ENCODE measurements at places on chromosomes 2 and 18.

DNA sequence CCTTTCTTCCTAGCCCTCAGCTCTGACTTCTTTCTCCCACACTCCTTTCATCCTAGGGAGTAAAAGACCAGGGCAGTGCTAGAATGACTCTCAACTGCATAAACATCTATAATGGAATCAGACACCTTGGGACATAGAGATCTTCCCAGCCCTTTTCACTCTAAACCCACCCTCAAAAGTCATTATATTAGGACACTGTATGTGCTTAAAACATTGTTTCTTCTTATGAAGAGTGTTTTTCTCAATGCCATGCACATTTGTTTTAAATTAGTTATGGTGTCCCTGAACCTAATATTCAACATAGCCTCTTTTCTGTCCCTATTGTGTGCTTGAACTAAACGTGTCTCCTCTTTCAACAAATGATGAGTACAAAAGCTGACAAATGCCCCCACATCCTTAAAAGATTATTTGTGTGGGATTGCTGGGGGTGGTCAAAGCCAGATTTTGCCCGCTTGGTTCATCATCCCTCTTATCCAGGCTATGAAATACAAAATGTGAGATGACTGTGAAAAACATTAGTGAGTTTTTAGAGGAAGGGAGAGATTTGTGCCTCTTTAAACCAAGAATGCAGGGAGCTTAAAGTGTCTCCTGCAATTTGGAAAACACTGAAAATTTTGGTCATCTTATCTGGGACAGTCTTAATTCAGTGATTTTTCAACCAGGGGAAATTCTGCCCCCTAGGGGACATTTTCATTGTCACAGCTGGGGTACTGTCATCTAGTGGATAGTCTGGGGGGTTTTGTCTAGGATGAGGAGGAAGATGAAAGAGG is 29.0 kb downstream of the SERPINB5 start:
- no peak overlapping the region for H3K4me3 ChIP-seq
- H3K4me1 ChIP-seq = no peaks in the 10 kb centered on the region
- peak; percentile 19 for DNase-seq
- no peaks in the 10 kb centered on the region for H3K36me3 ChIP-seq
- no peak overlapping the region for H3K27ac ChIP-seq

DNA sequence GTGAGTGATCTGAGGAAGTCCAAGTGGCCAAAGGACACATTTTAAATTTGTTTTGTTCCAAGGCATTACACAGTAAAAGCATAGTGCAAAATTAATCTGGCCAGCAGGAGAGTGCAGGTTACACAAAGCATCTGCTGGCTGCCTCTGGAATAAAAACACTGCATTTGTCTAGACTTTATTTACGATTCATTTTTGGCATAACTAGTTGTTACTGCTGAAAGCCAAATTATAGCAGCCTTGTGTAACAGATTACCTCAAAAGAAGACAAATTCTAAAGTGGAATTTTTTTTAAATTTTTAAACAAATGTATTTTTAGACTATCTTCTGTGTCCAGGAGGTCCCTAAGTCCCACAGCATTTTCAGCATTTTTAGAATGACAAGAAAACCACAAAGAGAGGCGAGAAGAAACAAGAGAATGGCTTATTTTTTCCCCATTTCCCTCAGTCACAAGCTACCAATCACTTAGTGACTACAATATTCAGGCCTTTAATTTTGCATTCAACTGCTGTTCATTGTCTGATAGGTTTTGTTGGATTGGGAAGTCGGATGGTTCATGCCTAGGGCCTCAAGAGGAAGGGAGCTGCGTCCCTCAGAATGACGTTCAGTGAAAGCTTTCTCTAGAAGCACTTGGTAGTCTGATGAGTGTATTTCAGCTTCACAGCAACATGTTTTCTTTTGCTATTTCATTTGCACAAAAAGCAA is 46.0 kb downstream of the TMEFF2 start:
- H3K4me1 ChIP-seq = no peaks in the 10 kb centered on the region
- H3K4me3 ChIP-seq = no peak overlapping the region
- DNase-seq = no peak
- no peaks in the 10 kb centered on the region for H3K27me3 ChIP-seq
- no peaks in the 10 kb centered on the region for H3K36me3 ChIP-seq
- no peak overlapping the region for H3K27ac ChIP-seq

- peaks cover 22% of the 10 kb centered on the region for H3K4me1 ChIP-seq
- DNase-seq = no peak
- H3K27ac ChIP-seq = no peak overlapping the region
- H3K36me3 ChIP-seq = no peaks in the 10 kb centered on the region
- H3K4me3 ChIP-seq = no peak overlapping the region
- no peaks in the 10 kb centered on the region for H3K27me3 ChIP-seq
These were observed 151.3 kb downstream of the NR4A2 start for GRCh38 chr2:156181208-156181607.

DNA sequence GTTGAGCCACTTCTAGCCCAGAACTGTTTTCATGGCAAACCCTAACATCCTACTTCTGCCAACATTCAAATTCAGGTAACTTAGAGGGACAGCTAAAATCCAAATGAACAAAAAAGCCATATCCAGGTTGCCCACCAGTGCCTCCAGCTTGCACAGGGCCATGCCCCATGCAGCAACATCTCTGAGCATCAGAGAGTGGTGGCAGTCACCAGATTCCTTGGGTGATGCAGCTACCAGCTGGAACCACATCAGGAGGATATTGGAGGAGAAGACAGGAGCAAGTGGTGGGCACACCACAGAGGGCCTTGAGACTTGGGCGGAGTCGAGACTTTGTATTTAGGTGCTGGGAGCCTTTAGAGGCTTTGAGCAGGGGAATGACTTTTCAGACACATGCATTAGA is 50.5 kb downstream of the SDC1 start:
- H3K4me3 ChIP-seq = no peak overlapping the region
- DNase-seq = no peak
- no peaks in the 10 kb centered on the region for H3K4me1 ChIP-seq
- H3K27me3 ChIP-seq = no peaks in the 10 kb centered on the region
- no peak overlapping the region for H3K27ac ChIP-seq
- no peaks in the 10 kb centered on the region for H3K36me3 ChIP-seq

- H3K36me3 ChIP-seq = no peaks in the 10 kb centered on the region
- no peak overlapping the region for H3K4me3 ChIP-seq
- H3K27ac ChIP-seq = no peak overlapping the region
- no peaks in the 10 kb centered on the region for H3K27me3 ChIP-seq
- no peaks in the 10 kb centered on the region for H3K4me1 ChIP-seq
- DNase-seq = no peak
These were observed 137.1 kb downstream of the ZEB2 start for GRCh38 chr2:144382849-144383248.

GRCh38 chr18:35024965-35025364 is 16.2 kb upstream of the MAPRE2 start:
- no peaks in the 10 kb centered on the region for H3K36me3 ChIP-seq
- H3K27ac ChIP-seq = no peak overlapping the region
- no peak for DNase-seq
- no peaks in the 10 kb centered on the region for H3K4me1 ChIP-seq
- no peak overlapping the region for H3K4me3 ChIP-seq

GRCh38 chr2:79389481-79389880 is 123.4 kb upstream of the CTNNA2 start:
- H3K27ac ChIP-seq = no peak overlapping the region
- H3K4me3 ChIP-seq = no peak overlapping the region
- DNase-seq = no peak
- H3K36me3 ChIP-seq = no peaks in the 10 kb centered on the region
- H3K4me1 ChIP-seq = no peaks in the 10 kb centered on the region

GRCh38 chr2:150374492-150374891 is 113.0 kb downstream of the RND3 start:
- DNase-seq = no peak
- H3K4me3 ChIP-seq = no peak overlapping the region
- no peaks in the 10 kb centered on the region for H3K27me3 ChIP-seq

GRCh38 chr2:158599609-158600008 is 142.9 kb downstream of the PKP4 start:
- DNase-seq = no peak
- H3K4me3 ChIP-seq = no peak overlapping the region
- H3K27ac ChIP-seq = no peak overlapping the region
- H3K36me3 ChIP-seq = no peaks in the 10 kb centered on the region

DNA sequence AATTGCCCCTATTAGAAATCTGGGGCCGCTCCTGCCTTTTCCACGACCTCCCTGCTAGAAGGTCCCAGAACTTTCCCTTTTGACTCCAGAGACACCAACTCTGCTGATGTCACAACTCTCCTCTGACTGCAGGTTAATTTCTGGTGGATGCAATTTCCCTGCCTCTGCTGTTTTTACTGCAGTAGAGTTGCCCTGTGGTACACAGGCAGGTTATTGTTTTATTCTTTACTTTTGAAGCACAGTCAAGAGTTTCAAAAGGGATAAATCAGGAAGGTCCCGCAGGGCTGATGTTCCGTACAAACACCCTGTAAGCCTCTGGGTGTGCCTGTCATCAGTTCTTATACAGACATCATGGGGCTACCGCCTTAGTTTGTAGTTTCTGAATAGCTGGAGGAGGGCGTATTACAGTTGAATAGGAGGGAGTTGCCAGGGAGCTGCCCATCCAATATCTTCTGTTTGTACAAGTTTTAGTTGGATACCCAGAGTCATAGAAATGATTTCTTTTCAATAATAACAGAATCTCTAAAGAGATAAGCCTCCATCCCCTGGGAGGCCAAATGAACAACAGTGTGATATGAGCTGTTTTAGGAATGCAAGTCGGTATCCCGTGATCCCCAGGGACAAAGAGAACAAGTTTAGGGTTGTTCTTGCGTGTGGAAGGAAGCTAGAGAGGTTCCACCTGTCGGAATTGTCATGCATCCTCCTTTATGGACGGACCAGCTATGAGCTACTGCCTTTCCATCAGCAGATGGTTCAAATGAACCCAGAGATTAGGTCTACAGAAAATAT is 108.4 kb upstream of the COPS8 start:
- H3K4me3 ChIP-seq = no peak overlapping the region
- H3K27me3 ChIP-seq = peaks cover 54% of the 10 kb centered on the region
- no peaks in the 10 kb centered on the region for H3K36me3 ChIP-seq
- no peak overlapping the region for H3K27ac ChIP-seq
- H3K4me1 ChIP-seq = no peaks in the 10 kb centered on the region
- DNase-seq = no peak

DNA sequence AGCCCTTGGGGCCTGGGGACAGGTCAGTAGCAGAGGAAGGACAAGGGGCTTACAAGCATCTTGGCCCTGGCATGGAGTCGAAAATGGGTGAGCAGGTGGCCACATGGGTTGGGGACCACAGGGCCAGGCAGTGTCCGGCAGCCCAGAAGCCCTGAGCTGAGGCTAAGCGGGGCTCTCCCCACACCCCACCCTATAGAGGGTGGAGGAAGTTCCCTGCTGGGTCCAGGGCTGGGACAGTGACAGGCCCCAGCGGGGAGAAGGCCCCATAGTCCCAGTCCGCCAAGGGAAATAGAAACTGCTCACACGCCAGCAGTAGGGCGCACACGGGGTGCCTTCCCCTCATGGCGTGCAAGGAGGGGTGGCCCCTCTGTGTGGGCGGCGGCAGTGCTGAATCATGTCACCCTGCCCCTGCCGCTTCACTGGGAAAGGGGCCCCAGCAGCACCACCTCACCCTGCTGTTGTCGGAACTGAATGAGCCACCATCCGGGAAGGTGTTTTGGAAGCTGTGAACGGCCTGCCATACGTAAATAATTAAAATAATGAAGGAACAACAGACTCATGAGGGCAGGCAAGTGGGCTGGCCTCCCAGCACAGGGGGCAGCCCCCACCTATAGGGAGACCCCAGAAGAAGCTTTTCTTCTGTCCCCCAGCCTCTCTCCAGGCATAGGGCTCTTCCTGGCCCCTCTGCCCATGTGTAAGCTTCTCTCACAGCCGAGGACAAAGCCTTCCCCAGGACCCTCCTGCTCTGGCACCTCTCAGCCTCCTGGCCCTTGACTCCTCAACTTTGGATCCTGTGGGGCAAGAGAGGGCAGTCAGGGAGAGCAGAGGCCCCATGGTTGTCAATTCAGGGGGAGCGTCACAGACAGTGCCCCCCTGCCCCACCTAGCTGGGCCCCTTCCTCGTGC is 12.7 kb upstream of the DUSP2 start:
- H3K4me1 ChIP-seq = no peaks in the 10 kb centered on the region
- no peak overlapping the region for H3K4me3 ChIP-seq
- no peak overlapping the region for H3K27ac ChIP-seq

- no peak overlapping the region for H3K27ac ChIP-seq
- no peaks in the 10 kb centered on the region for H3K4me1 ChIP-seq
- DNase-seq = no peak
- no peaks in the 10 kb centered on the region for H3K27me3 ChIP-seq
- H3K4me3 ChIP-seq = no peak overlapping the region
- no peaks in the 10 kb centered on the region for H3K36me3 ChIP-seq
These were observed 282.6 kb downstream of the LRP1B start for GRCh38 chr2:141848191-141848590.

DNA sequence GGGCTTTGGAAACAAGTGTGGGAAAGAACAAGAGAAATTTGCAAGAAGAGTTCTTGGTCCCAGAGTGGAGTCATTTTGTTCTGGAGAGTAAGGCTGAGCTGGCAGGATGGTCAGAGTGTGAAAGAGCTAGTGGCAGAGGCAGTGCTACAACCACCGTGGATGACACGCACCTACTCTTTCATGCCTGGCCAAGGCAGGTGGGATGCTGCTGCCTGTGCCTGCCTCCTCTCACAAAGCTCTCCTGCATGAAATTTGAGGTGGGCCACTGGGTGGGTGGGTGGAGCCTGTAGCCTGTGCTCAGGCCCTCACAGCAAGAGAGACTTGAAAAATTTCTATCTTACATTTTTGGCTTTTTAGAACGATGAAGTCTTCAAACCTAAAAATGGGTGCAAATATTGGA is 9.4 kb upstream of the INO80C start:
- H3K36me3 ChIP-seq = no peaks in the 10 kb centered on the region
- no peak for DNase-seq
- no peaks in the 10 kb centered on the region for H3K27me3 ChIP-seq
- no peak overlapping the region for H3K4me3 ChIP-seq

- no peaks in the 10 kb centered on the region for H3K4me1 ChIP-seq
- no peak for DNase-seq
- H3K27me3 ChIP-seq = no peaks in the 10 kb centered on the region
- H3K4me3 ChIP-seq = no peak overlapping the region
These were observed 39.8 kb upstream of the CDKL4 start for GRCh38 chr2:39283561-39283960.

GRCh38 chr2:131056932-131057287 is 36.4 kb downstream of the FAM168B start:
- H3K27me3 ChIP-seq = no peaks in the 10 kb centered on the region
- no peaks in the 10 kb centered on the region for H3K4me1 ChIP-seq
- H3K4me3 ChIP-seq = no peak overlapping the region
- no peak for DNase-seq
- H3K36me3 ChIP-seq = peaks cover 44% of the 10 kb centered on the region

DNA sequence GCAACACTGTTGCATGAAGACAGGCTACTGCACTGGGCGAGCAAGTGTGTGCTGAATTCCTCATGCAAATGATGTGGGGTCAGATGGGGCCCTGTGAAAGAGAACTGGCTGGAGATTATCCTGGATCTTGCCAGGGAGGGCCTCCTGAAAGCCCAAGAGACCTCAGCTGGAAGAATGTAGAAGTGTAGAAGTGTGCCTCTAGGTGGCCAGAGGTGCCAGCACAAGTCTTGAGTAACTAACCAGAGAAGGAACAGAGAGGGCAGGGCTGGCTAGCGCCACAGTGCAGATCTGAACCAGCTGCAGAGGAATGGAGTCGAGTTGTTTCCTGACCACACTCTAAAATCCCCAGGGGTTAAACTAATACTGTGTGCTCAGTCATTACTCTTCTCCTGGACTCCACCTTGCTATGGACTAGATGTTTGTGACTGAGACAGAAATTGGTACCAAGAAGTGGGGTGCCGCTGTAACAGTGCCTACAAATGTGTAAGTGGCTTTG is 399.3 kb downstream of the LRATD1 start:
- no peak for DNase-seq
- no peak overlapping the region for H3K4me3 ChIP-seq
- H3K4me1 ChIP-seq = no peaks in the 10 kb centered on the region
- no peak overlapping the region for H3K27ac ChIP-seq
- no peaks in the 10 kb centered on the region for H3K36me3 ChIP-seq
- peaks cover 10% of the 10 kb centered on the region for H3K27me3 ChIP-seq

All from HCT116 (cell line).